ENCODE measurements at places on chromosomes 2 and 18. TPM values are rescaled to one million over a fixed set of nuclear protein-coding genes. Genes with fewer than 3 reads are reported as not detected.

The ERFE gene
- total RNA-seq, result 4.3 TPM

The CYTIP gene
- 0.06 TPM for total RNA-seq

The CYP26B1 gene
- 1.7 TPM for total RNA-seq

The CFAP210 gene
- not detected for total RNA-seq

- no peak for DNase-seq
Measured at GRCh38 chr2:129880309-129880708, 99.2 kb upstream of the RAB6C start.

- no peak for DNase-seq
Measured at GRCh38 chr2:45965871-45966498, 314.5 kb downstream of the PRKCE start.

DNA sequence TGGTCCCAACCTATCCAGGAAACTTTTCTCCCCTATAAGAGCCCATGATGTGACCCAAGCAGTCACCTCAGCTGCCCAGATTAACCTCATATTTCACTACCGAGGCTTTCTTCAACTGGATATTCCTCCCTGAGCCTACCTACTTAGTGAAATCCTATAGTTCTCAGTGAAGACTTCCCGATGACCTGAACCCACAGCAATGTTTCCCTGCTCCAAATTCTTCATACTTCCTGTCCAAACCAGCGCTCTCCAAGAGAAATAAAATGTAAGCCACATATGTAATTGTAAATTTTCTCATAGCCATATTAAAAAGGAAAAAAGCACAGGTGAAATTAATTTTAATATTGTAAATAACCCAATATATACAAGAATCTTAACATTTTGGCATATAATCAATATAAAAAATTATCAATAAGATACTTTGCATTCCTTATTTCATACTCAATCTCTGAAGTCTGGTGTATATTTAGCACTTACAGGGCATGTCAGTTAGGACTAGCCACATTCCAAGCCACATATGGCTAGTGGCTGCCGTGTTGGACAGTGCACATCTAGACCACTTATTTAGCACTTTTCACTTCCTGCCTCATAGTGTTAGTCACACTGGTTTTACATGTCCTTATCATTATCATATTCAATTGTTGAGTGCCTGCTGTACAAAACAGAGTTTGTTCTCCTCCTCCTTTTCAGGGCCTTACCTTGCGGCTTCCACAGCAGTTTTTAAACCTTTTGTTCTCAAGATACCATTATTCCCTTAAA lies 1.9 kb upstream of the STAT4 start:
- no peak for DNase-seq

GRCh38 chr2:239433777-239434403 lies 33.1 kb upstream of the HDAC4 start:
- DNase-seq, result no peak
